ENCODE measurements at places on chromosomes 11 and 22.

- H3K4me3 ChIP-seq = no peak overlapping the region
- H3K4me1 ChIP-seq = no peaks in the 10 kb centered on the region
- H3K27ac ChIP-seq = no peak overlapping the region
These were observed 10.3 kb upstream of the GAS2 start for GRCh38 chr11:22656130-22656529.

DNA sequence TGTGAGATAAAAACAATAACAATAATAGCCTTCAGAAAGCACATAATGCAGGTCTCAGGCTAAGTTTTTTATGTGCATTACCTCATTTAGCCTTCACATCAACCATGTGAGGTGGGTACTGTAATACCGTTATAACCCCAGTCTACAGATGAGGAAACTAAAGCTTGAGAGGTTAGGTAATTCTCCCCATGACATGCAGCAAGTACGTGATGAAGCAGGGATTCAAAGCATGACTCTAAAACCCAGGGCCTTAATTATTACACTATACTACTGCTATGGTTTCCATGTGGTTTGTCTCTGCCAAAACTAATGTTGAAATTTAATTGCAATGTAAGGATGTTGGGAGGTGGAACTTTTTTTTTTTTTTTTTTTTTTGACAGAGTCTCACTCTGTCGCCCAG is 37.7 kb upstream of the FDX1 start:
- no peaks in the 10 kb centered on the region for H3K4me1 ChIP-seq
- no peak for DNase-seq
- no peaks in the 10 kb centered on the region for H3K27me3 ChIP-seq
- H3K27ac ChIP-seq = no peak overlapping the region

GRCh38 chr22:35783943-35784614 is 66.4 kb downstream of the APOL5 start:
- H3K36me3 ChIP-seq = no peaks in the 10 kb centered on the region
- DNase-seq = peak; percentile 11
- no peaks in the 10 kb centered on the region for H3K4me1 ChIP-seq
- H3K4me3 ChIP-seq = no peak overlapping the region
- no peaks in the 10 kb centered on the region for H3K27me3 ChIP-seq
- H3K27ac ChIP-seq = no peak overlapping the region

GRCh38 chr22:28521451-28521850 is 158.2 kb downstream of the TTC28 start:
- DNase-seq = peak; percentile 73
- H3K36me3 ChIP-seq = no peaks in the 10 kb centered on the region
- H3K27me3 ChIP-seq = no peaks in the 10 kb centered on the region
- H3K27ac ChIP-seq = no peak overlapping the region
- H3K4me1 ChIP-seq = no peaks in the 10 kb centered on the region

- no peaks in the 10 kb centered on the region for H3K36me3 ChIP-seq
- H3K4me3 ChIP-seq = no peak overlapping the region
- no peak for DNase-seq
These were observed 12.1 kb upstream of the SPTBN2 start for GRCh38 chr11:66741153-66741552.

Measured in mesendoderm (in vitro differentiated cells).